ENCODE measurements at places on chromosomes 4 and X.

DNA sequence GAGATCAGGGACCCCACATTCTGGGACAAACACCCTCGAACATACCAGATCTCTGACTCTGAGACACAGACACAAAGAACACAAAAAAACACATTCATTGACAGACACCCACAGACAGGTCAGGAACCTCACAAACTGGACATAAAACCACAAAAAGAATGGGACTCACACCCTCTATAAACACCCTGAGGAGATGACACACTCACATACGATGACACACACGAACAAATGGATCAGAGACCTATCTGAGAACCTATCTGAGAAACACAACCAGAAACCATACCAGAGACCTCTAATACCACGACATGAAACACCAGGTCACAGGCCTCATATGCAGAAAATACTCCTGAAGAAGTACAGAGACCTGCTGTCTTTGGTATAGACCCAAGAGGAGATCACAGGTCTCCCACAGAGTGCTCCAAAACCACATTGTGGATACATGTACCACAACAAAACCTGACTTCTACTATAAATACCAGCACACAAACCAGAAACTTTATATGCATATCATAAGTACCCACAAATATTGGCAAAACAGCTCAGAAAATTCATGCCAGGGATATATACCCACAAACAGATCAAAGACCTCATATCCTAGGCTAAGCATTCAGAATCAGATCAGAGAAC, 19.5 kb downstream of the SUV39H1 start:
- DNase-seq: no peak

- DNase-seq: no peak
Measured at GRCh38 chr4:88730811-88731210, 33.2 kb upstream of the NAP1L5 start.

DNA sequence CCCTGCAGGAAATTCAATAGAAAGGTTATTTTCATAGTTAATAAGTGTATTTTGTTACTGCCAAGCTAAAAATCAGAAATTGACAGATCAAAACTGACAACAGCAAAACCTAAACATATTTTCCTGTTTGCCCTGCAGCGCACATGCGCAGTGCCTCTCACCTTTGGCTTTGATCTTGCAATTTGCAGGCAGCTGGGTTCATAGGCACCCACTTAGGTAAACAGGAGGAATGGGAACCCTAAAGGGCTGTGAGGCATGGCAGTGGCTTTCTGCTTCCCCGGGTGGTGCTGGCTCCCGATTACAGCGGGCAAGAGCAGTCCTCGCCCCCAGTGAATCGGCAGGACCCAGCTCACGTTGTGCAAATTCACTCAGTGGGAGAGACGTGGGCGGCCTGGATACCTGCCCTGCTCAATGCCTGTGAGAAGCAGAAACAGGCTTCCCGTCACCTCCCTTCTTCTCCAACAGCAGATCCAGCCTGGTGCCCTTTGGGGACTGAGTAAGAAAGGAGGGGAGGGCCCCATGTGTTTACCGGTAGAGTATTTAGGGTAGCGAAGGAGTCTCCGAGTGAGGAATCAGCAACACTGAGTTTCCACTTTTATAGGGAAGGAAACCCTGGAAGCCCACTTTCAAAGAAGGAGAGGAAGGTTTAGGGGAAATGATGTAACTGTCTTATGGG, 25.7 kb downstream of the CCKAR start:
- DNase-seq: no peak

- no peak for DNase-seq
Measured at GRCh38 chr4:70676554-70677090, 10.3 kb upstream of the JCHAIN start.

GRCh38 chr4:122906859-122907305, 15.5 kb downstream of the NUDT6 start:
- no peak for DNase-seq

DNA sequence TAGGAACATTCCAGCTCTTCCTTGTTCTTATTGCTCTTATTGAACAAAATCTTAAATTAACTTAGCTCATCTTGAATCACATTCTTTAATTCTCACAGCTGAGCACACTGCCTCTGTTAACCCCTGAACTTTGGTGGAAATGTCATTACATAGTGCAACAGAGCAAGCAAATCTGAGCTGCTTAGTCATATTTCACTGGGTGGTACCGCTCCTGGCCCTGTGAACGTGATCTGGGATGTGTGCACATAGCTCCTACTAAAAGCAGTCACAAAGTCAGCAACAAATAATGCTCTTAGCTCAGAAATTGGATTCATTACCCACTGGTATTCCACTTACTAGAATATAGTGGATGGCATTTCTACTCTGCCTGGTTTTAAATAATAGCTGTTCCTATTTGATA, 27.9 kb downstream of the ARHGEF6 start:
- DNase-seq: peak; percentile 2

GRCh38 chr4:153084980-153085630, 119.1 kb upstream of the TRIM2 start:
- peak; percentile 79 for DNase-seq

DNA sequence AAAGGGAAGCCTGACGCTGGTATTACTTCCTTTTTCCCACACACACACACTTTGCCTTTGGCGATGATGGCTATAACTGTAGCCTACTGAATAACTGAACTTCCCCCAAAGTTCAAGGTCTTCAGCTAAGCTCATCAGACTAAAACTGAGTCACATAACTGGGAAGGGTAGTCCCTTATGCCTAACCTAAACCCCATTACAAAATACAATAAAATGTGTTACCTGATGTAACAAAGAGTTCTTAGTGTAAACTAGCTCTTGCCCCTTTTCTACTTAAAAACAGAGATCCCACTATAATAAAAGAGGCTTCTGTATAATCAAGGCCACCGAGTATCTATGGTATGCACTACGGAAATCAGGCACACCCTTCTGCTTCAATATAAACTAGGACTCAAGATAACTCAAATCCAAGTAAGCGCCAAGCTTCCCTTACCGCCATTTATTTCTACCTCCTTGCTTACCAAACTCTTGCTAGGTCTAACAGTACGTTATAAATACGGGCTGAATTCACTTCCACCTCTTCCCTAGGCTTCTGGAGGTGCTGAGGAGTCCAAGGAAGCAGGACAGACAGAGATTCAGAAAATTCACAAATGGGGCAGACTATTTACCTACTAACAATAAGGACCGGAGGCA, 2.4 kb downstream of the OTUD4 start:
- peak; percentile 50 for DNase-seq

DNA sequence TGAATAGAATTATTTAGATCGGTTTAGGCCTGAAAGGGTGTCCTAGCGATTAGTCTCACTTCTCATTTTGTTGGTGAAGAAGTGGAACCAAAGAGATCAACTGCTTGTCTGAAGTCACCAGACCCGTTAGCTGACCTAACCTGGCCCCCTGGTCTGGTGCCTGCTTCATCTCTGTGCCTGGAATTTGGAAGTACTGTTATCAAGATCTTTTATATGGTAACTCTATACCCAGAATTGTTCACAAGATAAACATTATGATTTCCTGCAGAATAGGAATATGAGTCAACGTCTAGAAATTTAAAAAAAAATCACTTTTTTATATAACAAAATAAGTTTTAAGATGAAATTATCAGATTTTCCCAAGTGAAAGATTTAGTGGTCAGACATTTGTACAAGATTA, 37.2 kb downstream of the LRP2BP start:
- DNase-seq: no peak

DNA sequence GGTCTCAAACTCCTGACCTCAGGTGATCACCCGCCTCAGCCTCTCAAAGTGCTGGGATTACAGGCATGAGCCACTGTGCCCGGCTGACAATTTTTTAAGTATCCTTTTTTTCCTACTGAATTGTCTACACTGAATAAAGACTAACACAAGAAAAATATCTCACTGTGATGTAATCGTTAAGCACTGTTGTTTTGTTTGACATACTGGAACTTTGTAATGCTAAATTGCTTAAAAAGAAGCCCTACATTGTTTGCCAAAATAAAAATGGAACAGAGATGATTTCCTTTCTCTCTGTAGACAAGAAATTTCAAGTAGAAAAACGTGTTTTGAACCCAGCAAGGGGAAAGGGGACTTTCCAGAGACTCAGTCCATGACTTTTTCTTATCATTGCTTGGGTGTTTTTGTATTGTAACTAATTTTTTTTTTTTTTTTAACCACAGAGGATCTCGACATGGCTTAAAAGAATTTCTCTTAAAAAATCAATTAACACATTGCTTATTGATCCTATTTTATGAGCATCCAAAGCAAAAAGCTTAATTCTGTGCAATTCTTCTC, 74.9 kb downstream of the TMEM156 start:
- no peak for DNase-seq

DNA sequence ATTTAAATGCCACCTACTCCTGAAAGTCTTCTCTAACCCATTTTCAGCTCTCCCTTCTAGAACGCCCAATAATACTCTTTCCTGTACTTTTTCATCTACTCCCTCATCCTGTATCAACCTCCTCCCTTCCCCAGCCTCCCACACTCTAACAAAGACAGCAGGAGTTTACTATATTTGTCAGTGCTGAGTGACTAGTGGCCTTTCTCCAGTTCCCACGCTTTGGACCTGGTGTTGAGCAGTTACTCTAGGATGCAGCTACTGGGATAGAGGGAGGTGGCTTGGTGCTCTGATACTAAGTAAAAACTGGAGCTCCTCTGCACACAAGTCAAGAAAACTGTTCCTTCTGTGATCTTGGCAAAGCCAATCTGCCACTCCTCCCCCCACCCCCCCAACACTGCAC, 36.1 kb upstream of the KLHL13 start:
- DNase-seq: no peak

DNA sequence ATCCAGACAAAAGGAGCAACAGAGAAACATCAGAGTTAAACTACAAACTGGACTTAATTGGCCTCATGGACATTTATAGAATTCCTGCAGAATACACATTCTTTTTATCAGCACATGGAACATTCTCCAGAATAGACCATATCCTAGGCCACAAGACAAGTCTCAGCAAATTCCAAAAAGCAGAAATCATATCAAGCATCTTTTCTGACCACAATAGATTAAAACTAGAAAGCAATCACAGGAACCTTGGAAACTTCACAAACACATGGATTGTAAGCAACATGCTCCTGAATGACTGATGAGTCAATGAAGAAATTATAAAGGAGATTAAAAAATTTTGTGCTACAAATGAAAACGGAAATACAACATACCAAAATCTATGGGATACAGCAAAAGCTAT, 526.7 kb downstream of the PCDH7 start:
- peak; percentile 5 for DNase-seq

- DNase-seq: no peak
Measured at GRCh38 chr4:73751166-73751565, 10.8 kb downstream of the CXCL8 start.

DNA sequence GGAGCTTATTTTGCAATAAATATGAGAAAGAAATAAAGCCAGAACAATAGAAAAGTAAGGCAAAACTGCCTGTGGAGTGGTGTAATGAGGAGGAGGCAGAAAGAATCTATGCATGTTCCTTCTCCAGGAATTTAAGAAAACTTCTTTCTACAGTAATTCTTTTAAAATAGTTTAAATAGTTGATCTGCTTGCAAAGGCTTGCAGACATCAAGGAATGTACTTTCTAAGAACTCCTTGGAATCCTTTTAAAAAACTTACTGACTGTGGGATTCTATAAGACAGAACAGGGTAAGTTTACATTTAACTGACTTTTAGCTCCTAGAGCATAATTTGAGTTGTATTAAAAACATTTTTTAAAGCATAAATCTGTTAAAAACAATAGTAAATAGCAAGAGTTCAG, 63.2 kb upstream of the ALB start:
- DNase-seq: no peak

DNA sequence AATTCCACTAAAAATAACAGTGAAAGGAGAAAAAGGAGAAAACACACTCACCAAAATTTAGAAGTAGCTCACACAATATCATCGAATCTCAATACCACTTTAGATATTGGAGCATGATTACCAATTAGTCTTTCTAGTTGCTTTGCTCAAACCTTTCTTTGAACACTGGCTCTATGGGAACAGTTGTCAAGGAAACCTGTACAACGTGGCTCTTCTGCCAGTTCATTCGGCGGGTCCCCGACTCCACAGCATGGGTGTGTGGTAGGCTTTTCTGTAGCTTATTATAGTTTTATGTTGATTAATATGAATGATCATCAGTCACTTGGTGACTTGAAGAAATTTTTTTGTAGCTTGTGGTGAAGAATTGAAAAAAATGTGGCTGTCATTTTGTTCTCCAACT, 50.2 kb upstream of the TMEM150C start:
- DNase-seq: no peak

DNA sequence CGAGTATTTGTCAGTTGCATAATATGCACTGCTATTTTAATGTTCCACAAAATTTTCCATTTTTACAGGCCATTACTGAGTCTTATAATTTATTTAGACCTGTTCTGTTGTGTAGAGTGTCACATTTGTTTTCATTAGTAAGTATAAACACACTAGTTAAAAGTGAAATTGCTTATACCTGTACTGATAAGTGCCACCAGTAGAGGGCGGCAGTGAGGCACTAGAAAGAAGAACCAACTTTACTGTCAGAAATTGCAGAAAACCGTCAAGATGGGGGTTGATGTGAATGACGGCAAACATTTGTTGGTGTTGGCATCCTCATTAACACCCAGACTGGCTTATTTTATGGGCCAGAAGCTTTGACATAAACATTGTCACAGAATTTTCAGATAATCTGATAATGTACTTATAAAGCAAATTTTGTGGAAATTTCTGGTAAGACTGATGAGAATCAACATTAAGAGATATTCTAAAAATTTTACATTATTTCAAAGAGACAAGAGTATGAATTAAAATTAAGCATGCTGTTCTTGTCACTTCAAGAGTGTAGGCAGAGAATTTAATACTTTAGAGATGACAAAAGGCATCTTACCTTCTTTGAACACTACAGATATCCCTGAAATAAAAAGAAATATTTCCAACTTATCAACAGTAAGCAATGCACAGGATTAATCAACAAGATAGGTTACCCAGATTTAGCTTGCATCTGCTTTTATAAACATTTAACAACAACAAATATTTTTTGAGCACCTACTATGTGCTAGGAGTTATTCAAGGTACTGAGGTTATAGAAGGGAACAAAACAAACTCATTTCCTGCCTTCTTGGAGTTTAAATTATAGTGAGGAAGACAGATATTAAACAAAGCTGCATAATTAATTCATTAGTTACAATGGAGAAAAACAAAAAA, 24.9 kb downstream of the ALPK1 start:
- peak; percentile 66 for DNase-seq

GRCh38 chr4:188680004-188680666, 540.9 kb downstream of the TRIML1 start:
- DNase-seq: no peak

DNA sequence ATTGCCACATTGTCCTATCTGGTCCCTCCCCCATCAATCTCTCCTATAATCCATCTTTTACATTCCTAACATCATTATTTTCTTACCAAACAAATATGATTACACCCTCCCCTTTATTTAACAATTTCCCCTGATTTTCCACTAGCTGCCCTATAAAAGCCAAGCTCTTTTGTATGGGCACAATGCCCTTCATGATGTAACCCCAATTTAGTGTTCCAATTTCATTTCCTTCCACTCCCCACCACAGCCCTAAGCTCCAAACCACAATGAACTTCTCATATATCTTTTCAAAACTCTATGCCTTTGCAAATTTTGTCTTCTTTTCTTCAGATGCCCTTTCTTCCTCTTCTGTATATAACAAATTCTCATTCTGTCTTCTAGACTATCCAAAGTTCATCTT, 39.5 kb upstream of the PTPN13 start:
- no peak for DNase-seq

- DNase-seq: peak; percentile 65
Measured at GRCh38 chr4:99436462-99436861, 1.3 kb upstream of the ADH7 start.

All from epithelial cell of esophagus (primary cell).